ENCODE measurements at places on chromosomes 2 and 18.

DNA sequence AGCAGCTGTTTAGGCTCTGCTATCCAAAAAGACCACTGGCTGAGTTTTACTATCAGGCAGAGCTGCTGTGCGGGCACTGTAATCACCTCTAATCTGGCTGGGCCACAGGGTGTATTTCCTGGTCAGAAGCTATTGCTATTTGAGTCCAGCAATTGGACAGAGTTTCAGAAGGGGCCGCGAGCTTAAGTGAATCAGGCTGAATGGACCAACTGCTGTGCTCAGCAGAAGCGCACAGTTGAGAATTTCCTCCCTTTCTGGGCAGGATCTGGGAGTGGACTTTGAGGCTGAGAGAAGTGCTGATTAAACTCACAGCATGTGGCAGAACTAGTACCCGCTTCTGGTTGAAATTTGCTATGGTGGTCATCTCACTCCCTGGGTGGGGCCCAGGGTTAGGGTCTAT lies 251.8 kb downstream of the INSIG2 start:
- no peak for DNase-seq

GRCh38 chr2:111705711-111706336 lies 178.2 kb downstream of the ANAPC1 start:
- peak; percentile 83 for DNase-seq

DNA sequence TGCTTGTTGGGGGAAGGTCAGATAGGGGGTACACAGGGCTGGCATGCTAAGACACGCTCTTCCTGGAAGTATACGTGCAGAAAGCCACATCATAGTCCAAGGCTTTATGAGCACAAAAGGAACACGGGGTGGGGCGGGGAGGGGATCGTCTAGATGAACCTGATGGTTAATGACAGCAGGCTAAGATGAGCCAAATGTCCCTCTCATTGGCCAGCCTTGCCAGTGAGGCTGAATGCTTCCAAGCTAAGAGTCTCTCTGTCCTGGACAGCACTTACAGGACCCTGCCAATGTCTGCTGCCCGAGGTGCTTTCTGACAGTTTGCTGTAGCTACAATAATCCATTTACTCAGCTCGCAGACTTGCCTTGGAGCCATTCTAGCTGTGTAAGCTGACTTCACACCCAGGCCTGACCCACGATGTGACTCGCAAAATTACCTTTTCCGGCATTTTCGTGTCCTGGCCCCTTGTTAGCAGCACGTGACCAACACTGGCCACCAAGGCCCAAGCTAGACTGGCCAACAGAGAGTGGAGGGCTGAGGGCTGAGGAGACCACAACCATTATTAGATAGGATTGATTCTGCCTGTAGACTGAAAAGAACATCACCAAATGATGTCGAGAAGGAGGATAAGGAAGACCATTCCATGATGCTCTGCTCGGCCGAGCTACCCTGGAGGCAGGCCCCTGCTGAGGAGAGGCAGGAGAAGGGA lies 84.2 kb downstream of the MALT1 start:
- no peak for DNase-seq

- no peak for DNase-seq
These were observed 855.4 kb upstream of the CELF4 start for GRCh38 chr18:38421021-38421420.

DNA sequence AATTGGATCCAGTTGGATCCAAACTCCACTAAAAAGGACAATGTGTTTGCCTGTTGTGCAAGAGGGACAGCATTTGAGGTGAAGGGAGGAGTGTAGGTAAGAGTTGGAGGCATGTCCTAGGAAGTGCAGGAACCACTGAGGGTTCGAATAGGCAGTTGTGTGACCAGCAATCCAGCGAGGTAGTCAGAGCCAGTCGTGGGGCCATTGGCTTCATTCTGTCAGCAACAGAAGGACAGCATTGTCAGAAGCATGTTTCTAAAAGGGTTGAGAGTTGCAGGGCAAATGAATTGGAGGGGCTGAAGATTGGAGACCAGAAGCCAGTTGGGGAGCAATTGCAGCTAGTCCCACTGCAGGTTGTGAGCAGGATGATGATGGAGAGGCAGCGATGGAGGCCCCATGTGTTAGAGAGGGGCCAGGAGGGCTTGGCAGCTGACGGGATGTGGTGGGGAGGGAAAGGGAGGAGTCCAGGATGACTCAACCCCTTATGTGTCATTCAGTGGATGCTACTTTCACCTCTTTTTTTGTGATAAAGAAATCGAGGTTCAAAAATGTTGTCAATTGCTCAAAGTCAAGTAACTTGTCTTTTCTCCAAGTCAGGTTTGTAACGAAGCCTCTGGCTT lies 96.7 kb upstream of the SIX3 start:
- DNase-seq = no peak

DNA sequence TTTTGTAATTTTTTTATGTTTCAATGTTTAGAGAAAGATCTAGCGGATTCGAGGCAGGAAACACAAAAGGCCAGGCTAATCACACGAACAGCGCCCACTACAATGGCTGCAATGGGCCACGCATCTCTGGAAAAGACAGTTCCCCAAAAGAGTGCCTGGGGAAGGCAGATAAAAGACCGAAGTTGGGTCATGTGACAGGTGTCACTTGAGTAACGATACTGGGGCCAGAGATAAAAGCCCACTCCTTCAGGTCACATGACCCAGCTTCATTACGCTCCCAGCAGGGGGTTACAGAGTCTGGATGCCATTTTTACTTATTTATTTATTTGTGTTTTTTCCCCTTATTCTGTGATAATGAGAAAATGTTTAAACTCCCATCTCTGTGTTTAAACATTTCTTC lies 95.4 kb downstream of the CDK15 start:
- no peak for DNase-seq

GRCh38 chr2:48433682-48434081 lies 96.3 kb upstream of the STON1 start:
- no peak for DNase-seq

GRCh38 chr2:117958186-117958585 lies 55.7 kb downstream of the CCDC93 start:
- no peak for DNase-seq

DNA sequence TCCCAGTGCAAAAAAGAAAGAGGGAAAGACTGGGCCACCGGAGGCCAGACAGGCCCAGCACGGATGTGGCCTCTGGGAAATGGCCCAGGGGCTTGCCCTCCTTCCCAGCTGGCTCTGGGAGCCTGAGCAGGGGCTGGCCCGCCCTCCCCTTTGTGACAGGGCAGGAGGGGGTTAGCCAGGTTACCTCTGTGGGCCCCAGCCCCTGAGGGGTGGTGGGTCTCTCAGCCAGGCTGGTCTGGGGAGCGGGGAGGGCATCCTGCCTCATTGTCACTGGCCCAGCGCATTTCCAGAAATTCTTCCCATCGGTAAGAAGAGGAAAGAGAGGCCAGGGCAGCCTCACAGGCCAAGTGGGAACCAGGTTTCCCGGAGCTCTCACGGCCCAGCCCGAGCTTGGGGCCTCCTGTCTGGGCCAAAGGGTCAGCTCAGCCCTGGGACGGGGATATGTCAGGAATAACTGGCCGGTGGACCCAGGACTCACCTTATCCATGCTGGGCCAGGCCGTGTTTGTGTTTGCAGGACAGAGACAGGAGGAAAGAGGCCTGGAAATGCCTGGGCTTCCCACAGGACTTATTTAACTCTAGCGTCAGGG lies 182.2 kb downstream of the ZFP36L2 start:
- no peak for DNase-seq

GRCh38 chr2:45067859-45068570 lies 58.8 kb upstream of the SIX2 start:
- peak; percentile 22 for DNase-seq

DNA sequence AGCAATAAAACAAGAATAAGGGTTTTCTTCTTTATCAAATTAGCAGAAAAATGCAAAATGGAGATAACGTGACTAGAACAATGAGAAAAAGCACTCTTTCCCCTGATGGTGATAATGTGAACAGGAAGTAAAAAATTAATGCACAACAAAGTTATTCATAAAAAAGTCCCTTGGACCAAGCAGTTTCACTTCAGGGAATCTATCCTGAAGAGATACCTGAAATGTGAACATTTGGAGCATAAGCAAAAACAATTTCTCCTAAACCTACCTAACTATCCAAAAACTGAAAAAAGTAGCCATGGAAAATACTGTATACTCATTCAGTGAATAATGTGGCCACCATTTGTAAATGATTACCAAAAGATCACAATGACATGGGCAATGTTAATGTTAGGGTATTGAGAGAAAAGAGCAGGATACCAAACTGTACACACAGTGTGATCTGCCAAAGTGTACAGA lies 48.7 kb downstream of the TRIP12 start:
- no peak for DNase-seq

- DNase-seq = no peak
These were observed 154.6 kb downstream of the ANKRD36 start for GRCh38 chr2:97267411-97268074.

DNA sequence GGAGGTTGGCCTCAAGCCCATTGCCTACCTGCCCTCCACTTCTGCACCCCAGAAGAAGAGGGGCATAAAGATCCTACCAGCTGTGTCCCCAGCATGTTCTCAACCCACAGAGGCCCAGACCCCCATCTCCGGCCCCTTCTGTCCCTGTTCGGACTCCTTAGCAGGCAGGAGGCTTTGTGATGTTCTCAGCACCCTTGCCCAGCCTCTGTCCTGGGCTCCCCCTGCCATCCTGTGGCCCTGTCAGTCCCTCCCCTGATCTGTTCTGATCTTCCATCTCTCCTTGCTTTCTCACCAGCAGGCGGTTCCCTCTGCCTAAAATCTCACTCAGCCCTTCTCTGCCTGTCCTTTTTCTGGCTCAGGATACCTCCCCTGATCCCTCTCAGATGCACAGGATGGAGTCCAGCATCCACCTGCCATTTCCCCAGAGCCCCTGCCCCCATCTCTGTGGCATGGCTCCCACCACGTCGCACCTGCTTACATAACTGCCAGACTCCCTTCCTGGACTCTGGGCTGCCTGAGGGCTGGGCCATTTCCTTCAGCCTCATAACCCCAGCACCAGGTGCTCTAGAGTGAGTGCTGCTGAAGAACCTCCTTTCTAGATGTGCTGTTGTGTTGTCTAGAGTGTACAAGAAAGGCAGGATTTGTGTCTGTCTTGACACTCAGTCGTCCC lies 134.0 kb downstream of the CTIF start:
- no peak for DNase-seq
